ENCODE measurements at places on chromosomes 12 and 14.

- DNase-seq: no peak
These were observed 4.1 kb upstream of the PCNX4 start for GRCh38 chr14:60087668-60088067.

- DNase-seq: no peak
These were observed 6.8 kb downstream of the ALDH1L2 start for GRCh38 chr12:105077435-105077834.

DNA sequence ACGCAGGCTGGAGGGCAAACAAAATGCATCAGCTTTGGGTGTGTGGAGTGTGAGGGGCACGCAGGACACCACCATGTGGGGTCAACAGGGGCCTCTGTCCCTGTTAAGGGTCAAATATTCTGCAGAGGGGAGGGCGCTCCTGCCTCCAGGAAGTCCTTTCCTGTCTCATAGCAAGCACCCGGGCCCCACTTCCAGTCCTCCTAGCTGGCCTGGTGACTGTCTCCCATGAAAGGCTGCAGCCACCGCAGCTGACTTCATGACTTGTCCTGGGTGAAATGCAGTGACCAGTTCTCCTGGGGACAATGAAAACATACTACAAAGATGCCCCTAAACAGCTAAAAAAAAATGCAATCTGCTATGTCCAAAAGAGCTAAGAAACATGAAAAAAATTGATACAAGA, 53.6 kb downstream of the LGMN start:
- DNase-seq: no peak

- DNase-seq: peak; percentile 65
These were observed 3.7 kb downstream of the MAX start for GRCh38 chr14:65098586-65098985.

DNA sequence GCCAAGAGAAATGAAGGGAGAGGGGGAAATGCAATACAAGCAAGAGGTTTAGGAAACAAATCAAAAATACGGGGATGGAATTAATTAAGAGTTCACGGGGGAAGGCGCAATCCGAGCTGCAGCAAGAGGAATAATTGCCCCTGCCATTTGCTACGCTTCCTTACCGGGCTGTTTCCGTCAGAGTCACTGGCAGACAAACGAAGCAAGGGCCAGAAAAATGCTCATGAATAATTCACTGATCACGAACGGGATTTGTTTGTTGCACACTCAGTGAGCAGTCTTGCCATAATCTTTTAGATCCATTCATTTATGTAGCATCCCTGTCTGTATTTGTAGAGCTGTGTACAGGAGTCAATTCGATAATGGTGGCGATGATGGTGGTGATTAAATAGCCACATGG, 39.0 kb downstream of the PLXNC1 start:
- DNase-seq: no peak

GRCh38 chr14:64720131-64720576, 15.9 kb downstream of the PLEKHG3 start:
- peak; percentile 89 for DNase-seq

- DNase-seq: no peak
These were observed 49.9 kb downstream of the ITPR2 start for GRCh38 chr12:26783131-26783526.

GRCh38 chr14:55248411-55248810, 22.8 kb upstream of the FBXO34 start:
- DNase-seq: no peak

GRCh38 chr12:89468017-89468416, 56.6 kb downstream of the GALNT4 start:
- no peak for DNase-seq

- peak; percentile 5 for DNase-seq
These were observed 29.5 kb upstream of the RHOJ start for GRCh38 chr14:63174760-63175191.

DNA sequence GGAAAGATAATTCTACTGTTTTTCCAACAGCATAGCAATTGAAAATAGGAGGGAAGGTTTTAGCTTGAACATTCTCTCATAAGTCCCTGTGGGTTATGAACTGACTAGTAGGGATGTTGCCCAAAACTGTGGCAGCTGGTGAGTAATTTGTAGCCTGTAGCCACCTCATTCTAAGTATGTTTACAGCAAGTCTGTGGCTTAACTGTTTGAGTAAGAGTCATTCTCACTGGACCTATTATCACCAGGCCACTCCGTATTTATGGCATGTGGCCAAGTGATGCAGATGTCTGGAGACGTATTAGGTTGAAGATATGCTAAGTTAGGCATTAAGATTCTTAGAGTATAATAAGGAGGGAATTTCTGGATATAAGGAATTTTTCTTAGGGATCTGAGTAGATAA, 458.3 kb downstream of the ETNK1 start:
- no peak for DNase-seq

DNA sequence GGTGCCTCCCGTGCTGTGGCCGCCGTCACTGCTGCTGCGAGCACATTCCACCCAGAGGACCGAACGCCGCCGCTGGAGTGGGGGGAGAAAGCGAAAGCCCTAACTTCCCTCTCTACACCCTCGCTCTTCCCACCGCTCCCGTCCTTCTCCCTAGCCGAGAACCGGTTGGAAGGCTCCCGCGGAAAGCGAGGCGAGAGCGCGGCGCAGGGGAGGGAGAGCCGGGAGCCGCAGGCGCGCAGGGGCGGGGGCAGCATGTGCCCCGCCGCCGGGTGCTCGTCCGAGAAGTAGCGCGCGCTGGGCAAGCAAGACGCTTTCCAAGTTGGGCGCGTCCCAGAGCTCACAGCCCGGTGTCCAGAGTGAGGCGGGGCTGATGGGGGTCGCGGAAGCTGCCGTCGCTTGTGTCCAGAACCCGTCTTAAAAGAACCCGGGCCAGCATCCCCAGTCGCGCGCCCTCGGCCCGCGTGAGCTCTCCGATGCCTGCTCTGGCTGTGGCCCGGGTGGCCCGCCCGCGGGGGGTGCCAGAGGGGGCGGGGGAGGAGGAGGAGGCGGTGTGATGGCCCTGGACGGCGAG, at the start of gene TRHDE:
TRHDE (plus strand) TSS at position 280 of the 571 bp plus-strand sequence; CDS start at position 554, 274 bp downstream.
- peak; percentile 67 for DNase-seq

- peak; percentile 33 for DNase-seq
These were observed 2.2 kb downstream of the SCARB1 start for GRCh38 chr12:124861492-124861891.

DNA sequence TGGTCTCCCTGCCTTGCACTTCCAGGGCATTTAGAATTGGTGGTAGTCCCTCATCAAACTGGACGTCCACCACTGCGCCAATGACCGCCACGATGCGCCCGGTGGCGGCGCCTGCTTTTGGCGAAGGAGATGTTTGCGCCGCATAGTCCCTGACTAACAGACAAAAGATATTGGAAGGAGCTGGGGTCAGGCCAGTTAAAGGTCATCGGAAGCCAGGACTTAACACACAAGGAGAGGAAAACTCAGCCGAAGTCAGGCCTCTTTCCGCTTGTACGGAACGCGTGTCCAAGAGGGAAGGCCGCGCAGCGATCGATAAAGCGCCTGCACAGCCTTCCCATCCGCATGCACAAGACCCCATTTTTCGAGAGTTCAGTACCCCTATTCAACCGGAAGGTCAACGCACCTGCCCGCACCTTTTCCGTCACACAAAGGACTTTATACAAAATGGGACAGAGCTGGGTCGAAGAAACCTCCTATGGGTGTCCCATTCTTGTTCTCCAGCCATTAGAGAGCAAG, 525 bp downstream of the ATP5F1B start:
- no peak for DNase-seq

All from large intestine (tissue), 12 donors.